ENCODE measurements at places on chromosomes 13 and 19.

DNA sequence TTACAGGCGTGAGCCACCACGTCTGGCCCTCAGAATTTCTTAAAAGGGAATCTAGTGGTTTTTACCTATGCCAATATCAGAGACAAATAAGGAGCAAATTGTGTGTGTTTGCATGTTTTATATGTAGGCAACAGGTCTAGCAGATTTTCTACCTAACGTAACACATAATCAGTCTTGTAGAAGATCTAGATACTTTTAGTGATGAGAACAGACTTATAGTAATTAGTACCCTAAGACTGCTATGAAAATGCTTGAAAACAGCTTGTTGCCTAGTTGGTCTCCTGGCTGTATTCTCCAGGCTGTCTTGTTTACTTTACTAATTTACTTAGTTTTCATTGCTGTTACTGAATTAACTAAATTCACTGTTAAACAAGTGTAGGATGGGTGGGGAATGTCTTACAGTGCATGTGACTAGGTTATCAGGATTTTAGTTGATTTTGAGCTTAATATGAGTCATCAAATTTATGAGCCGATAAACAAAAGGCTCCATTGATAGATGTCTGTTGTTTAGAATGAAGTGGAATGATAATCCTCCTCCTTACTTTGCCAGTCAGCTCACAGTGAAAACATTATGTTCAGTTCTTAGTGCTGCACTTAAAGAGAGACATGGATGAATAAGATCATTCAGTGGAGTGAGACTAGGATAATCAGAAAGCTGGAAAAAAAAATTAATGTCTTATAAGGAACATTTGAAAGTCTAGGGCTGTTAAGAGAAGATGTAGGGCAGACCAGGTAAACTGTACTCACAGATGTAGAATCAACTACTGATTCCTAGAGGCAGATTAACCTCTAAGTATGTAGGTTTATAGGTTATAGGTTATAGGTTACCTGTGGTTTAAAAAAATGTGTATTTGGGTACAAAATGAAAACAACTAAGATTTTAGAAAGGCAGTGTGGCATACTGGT is 22.4 kb downstream of the GTF2F2 start:
- peak; percentile 30 for DNase-seq

DNA sequence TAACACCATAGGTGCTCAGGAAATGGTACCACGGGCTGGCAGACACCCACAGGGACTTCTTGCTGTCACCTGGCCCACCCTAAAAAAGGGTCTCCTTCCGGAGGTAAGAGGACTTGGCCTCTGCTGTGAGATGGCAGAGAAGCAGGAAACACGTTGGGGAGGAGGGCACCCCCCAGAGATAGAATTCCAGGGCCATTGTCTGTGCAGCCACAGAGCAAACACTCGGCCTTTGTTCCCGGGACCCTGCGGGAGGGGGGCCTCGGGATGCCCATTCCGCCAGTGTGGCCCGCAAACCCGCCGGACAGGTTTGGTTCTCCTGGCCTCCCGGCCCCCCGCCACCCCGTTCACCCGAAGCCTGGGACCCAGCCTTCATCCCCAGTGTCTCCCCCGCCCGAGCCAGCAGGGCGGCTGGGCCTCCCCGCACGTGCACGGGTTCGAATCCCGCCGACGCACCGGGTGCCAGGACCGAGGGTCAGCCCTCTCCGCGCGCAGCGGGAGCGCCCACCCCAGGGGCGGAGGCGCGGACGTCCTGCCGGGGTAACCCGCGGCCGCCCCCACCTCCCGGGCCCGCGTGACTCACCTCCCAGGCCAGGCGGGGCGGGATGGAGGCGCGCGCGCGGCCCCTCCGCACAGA is 714 bp downstream of the PLPP2 start:
- peak; percentile 89 for DNase-seq

DNA sequence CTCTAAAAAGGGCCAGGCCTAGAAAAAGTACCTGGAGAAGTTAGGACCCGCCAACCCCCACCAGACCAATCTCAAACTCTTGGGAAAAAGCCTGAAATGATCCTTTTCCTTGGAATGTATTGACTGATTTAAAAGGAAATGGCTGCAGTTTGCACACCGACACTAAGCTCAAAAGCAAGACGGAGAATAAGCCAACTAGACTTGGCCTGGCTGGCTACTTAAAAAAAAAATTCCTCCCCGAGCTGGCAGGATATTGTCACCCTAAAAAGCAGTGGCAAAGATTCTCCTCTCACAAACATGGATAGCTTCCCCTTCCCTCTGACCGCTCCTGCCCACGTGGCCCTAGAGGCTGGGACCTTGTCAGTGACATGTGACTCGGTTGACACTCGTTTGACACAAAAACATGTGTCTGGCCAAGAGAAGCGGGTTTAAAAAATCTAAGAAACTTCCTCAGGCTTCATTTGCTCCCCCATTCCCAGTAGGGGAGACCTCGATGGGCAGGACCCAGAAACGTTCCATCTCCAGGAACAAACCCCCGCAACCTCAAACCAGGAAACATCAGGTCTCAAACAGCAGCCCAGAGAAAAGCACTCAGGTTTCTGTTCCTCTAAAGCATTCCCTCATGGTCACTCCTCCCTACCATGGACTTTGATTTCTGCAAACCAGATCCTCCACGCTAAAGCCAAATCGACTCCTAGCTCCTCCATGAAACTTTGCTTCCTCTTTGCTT is 1.3 kb downstream of the RFX1 start:
- peak; percentile 63 for DNase-seq

GRCh38 chr19:892243-892893 is 619 bp downstream of the MED16 start:
- DNase-seq, result no peak

DNA sequence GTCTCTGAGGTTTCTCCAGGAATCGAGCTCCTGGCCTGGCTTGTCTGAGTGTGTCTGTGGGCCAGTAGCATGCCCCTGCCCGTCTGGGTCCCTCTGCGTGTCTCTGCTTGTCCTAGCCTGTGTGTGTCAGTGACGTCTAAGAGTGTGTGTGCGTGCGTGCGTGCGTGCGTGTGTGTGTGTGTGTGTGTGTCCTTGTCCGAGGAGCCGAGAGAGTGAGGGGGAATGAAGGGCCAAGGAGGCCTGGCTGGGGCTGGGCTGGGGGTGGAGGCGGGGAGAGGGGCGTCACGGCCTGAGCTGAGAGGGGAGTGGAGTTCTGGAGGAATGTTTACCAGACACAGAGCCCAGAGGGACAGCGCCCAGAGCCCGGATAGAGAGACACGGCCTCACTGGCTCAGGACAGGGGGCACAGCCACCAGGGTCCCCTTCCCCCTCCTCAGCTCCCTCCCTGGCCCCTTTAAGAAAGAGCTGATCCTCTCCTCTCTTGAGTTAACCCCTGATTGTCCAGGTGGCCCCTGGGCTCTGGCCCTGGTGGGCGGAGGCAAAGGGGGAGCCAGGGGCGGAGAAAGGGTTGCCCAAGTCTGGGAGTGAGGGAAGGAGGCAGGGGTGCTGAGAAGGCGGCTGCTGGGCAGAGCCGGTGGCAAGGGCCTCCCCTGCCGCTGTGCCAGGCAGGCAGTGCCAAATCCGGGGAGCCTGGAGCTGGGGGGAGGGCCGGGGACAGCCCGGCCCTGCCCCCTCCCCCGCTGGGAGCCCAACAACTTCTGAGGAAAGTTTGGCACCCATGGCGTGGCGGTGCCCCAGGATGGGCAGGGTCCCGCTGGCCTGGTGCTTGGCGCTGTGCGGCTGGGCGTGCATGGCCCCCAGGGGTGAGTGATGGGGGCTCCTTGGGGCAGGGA is at the start of gene AXL:
Gene AXL (plus strand): TSS at position 609 of the 893 bp plus-strand sequence. CDS start 170 bp downstream, at position 779.
- peak; percentile 67 for DNase-seq

DNA sequence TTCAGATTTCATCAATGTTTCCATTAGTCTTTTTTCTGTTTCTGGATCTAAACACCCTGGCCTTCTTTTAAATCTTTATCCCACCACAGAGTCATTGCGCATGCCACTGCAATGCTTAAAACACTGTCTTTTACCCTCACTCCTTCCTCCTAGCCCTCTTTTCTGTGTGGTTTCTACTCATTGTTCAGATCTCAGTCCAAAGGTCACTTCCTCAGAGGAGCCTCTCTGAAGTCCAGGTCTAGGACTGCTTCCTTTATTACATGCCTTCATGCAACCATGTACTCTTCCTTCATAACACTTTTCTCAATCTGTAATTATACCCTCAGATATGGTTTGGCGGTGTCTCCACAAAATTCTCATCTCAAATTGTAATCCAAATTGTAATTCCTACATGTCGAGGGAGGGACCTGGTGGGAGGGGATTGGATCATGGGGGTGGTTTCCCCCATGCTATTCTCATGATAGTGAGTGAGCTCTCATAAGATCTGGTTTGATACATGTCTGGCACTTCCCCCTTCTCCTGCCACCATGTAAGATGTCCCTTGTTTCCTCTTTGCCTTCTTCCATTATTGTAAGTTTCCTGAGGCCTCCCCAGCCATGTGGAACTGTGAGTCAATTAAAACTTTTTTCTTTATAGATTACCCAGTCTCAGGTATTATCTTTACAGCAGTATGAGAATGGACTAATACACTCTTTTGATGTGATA is 808.9 kb downstream of the DIAPH3 start:
- DNase-seq, result no peak

DNA sequence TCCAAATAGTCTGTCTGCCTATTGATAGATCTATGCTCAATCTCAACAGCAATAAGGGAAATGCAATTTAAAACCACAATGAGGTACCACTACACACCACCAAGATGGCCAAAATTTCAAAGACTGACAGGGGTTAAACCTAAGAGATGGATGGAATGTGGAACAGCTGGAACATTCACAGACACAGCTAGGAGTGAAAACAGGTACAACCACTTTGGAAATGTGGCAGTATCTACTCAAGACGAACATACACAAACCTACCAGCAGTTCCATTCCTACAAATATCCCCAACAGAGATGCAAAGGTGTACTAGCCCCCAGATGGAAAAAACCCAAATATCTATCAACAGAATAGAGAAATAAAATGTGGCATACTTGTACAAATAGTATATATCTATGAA is 86.4 kb downstream of the TSC22D1 start:
- DNase-seq, result no peak

GRCh38 chr19:6551607-6552450 is 21.0 kb downstream of the TNFSF9 start:
- no peak for DNase-seq

GRCh38 chr19:10773969-10774368 is 56.1 kb downstream of the DNM2 start:
- no peak for DNase-seq

- DNase-seq, result no peak
Measured at GRCh38 chr13:98480915-98481877, 95.7 kb downstream of the STK24 start.

DNA sequence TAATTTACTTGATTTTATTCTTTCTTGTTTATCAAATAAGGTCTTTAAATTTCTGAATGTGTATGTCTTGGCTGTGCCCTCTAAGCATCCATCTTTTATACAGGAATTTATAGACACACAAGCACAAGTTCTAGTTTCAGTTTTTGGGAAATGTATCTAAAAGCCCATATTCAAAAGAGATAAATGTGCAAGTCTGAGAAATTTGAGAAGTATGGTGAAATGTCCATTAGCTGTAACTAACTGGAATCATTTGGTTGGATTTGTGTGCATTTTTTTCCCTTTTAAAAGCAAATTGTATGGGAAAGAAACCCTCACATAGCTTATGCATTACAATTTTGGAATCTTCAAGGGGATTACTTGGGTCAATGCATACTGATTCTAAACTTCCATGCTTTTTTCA is 532.0 kb downstream of the KLF5 start:
- DNase-seq, result no peak
